T47D (cell line): ENCODE measurements at places on chromosomes 11 and 22.

- DNase-seq = no peak
Observed at GRCh38 chr11:103920449-103920848, 116.0 kb upstream of the DDI1 start.

GRCh38 chr22:45506816-45507360 is 4.2 kb downstream of the FBLN1 start:
- no peak for DNase-seq

DNA sequence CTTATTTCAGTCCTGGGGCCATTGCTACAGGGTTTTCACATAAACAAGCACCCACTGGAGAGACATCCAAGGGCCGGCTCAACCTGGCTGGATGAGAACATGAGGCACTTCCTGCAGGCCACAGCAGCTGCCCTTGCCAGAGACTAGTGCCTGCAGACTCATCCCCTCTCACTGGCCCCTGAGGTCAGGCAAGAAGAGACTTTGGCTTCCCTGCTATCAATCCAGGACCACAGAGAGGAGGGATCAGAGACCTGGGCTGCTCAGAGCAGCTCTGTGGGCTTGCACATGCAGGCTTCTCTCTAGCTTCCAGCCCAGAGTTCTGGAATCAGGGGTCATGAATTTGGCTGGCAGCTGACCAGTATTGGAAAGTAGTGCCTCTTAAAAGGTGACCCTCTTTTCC is 79.5 kb downstream of the CABIN1 start:
- DNase-seq = no peak

- DNase-seq = no peak
Observed at GRCh38 chr11:103927535-103927934, 108.9 kb upstream of the DDI1 start.

GRCh38 chr22:45069925-45070324 is 60.1 kb upstream of the PHF21B start:
- DNase-seq = no peak

GRCh38 chr11:107999759-108000455 is 8.8 kb upstream of the CUL5 start:
- peak; percentile 56 for DNase-seq

- no peak for DNase-seq
Observed at GRCh38 chr22:21916309-21916918, 36.2 kb downstream of the PPM1F start.

DNA sequence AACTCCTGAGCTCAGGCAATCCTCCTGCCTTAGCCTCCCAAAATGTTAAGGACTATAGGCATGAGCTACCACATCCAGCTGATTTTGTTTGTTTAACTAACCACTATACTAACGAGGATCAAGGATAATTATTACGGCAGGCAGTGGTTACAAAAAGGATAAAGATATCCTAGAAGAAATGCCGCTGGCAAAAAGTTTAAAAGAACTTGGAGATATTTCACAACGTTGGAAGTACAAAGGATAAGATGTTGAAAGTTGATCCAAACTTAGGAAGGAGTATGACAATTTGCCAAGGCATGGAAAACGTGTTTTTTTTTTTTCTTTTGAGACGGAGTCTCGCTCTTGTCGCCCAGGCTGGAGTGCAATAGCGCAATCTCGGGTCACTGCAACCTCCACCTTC is 13.4 kb downstream of the AP5B1 start:
- DNase-seq = no peak

DNA sequence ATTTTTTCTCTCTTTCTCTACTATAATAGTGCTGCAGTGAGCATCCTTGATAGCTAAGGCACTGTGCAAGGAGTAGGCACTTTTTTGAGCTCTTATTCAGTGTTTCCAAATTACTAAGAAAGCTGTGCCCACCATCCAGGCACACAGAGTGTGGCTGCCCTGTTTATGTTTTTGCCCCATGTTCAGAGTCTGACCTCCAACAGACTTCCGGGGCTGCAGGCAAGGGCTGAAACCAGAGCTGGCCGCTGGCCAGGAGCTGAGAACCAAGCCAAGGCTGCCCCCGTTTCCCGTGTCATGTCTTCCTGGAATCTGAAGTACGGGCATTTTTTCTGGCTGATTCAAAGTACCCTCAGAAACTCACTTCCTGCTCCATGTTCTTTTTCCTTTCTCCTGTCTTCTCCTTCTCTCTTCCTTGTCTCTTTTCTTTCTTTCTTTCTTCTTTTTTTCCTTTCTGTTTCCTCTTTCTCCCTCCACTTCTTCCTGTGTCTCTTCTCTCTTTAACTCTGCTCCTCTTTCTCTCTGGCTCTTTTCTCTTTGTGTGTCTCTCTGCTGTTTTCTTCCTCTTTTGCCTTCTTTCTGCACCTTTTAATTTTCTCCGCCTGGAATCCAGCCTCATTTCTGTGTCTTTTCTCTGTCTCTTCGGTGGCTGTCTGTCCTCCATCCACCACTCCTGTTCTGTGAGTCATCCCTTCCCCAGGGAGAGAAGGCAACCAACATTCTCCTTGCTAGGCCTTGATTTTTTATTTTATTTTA is 17.0 kb upstream of the KCTD14 start:
- DNase-seq = peak; percentile 49
